ENCODE measurements at places on chromosomes 7 and 10. TPM values are rescaled to one million over a fixed set of nuclear protein-coding genes. Genes with fewer than 3 reads are reported as not detected.

DNA sequence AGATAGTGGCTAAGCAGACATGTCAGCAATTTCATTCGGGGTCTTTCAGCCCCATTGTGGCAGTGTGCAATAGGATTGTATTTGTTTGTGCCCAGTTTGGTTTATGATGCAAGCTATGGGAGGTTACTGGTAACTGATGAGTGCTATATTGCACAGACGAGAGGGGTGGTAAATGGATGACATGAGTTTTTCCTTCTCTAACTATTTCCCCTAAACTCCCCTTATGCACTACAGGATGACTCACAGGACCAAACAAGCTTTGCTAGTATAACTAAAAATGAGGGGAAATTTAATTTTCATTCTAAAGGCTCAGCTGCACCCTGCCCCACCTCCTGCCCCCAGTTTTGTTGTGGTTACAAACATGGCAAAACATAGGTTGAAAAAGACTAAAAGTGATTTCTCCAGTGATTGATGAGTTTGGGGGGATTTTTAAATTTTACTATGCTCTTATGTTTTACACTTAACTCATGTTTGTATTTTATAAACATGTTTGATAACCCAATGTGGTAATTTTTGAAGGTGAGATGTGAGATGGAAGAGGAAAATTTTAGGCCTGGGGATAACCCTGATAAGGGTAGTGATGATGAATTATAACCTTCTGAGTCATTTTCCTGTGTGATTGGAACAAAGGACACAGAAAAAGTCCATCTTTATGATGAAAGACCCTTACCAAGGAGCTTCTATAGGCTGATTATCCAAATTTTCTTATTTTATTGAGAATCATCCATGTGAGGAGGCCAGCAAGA, 60.8 kb upstream of the NAMPT start:
- no peak for DNase-seq

Gene CHST15
- polyA plus RNA-seq, result 0.02 TPM

Gene IL2RA
- polyA plus RNA-seq, result not detected

Gene VIPR2
- polyA plus RNA-seq, result 0.02 TPM

Gene SFTPA1
- polyA plus RNA-seq, result not detected

Gene NPSR1
- not detected for polyA plus RNA-seq

Gene PPP1R9A
- 0.58 TPM for polyA plus RNA-seq

Measured in SK-N-SH (cell line).